ENCODE measurements at places on chromosomes 2 and 18. TPM values are rescaled to one million over a fixed set of nuclear protein-coding genes. Genes with fewer than 3 reads are reported as not detected.

Gene LRRFIP1
- total RNA-seq, result 84.8 TPM

- DNase-seq, result no peak
Observed at GRCh38 chr2:232894251-232894650, 24.2 kb downstream of the SNORC start.

GRCh38 chr2:208937521-208937920 lies 486.3 kb upstream of the MAP2 start:
- no peak for DNase-seq

Gene SERPINB8
- total RNA-seq, result 16.5 TPM

DNA sequence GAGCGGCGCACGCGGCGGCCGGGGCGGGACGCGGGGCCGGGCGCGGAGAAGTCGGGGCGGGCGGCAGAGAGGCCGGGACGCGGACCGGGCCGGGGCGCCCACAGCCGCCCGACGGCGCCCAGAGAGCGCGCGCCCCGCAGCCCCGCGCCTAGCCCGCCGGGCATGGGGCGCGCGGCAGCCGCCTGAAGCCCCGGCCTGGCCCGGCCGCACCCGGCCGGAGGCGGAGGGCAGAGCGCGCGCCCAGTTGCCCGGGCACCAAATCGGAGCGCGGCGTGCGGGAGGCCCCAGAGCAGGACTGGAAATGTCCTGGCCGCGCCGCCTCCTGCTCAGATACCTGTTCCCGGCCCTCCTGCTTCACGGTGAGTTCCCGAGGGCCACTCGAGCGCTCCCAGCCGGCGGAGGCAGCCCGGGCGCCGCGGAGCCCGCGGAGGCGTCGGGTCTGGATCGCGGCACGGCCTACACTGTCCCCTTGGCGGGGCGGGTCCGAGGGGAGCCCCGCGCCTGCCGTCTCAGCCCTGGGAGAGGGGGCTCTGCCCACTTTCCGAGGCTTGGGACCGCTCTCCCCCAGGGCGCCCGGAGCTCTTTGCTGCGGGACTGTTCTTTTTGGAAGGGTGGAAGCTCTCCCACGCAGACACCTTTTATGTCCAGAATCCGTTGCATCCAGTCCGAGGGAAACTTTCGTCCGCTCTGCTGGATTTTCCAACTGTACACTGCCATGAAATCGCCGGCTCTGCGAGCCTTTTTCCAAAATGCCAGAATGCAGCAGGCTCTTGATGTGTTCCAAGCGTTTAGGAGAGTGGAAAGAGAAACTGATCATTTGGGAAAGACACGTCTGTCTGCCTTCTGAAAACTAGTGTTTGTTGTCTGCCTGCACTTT lies 484 bp downstream of the APCDD1 start:
- no peak for DNase-seq

Gene CHRNA1
- total RNA-seq, result 0.31 TPM

Gene MC2R
- total RNA-seq, result not detected

Gene ACTG2
- 4.4 TPM for total RNA-seq

Gene CENPA
- total RNA-seq, result 0.31 TPM

Gene MYO1B
- total RNA-seq, result 74.9 TPM
